ENCODE measurements at places on chromosomes 11 and 22.

GRCh38 chr22:19519041-19519926 is 4.9 kb downstream of the CLDN5 start:
- no peak for DNase-seq

DNA sequence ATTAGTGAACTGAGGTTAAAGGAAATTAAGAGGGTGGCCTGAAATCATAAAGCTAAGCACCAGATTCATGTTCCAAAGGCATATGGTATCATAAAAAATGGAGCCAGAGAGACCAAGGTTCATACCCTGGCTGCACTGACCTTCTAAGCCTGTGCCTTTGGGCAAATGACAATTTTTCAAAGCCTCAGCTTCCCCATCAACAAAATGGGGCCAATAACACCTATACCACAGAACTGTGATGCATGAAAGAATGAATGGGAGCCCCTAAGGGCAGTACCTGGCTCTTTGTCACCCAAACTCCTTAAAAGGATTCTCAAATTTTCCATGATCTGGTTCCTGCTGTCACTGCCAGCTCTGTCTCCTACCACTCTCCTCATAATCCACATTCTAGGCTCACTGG is 72.5 kb downstream of the RAB30 start:
- DNase-seq: no peak

- no peak for DNase-seq
Observed at GRCh38 chr11:114318361-114318760, 22.2 kb downstream of the NNMT start.

GRCh38 chr11:85896876-85897275 is 41.7 kb downstream of the CCDC83 start:
- DNase-seq: no peak

DNA sequence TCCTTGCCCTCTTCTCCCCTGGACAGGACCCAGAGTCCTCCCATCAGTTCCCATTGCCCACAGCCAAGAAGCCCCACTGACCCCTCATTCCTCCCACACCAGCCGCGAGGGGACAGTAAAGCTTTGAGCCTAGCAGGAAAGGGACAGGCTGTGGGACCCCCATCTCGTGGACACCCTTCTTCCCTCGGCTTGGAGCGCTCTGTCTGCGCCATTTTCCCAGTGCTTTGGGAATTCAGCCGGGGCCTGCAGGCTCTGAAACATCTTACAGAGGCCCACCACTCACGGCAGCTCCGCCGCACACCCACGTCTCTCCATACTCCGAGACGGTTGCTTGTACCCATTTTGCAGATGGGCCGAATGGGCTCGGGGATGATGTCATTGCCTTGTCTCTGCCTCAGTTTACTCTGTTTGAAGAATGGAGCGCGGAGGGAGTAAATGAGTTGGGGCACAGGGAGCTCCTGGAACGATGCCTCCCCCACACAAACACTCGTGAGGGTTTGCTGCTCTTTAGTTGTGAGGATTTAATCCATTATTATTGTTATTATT is 447.7 kb downstream of the TBC1D22A start:
- no peak for DNase-seq

- no peak for DNase-seq
Observed at GRCh38 chr11:80783561-80783960, 1342.7 kb upstream of the TENM4 start.
